Stimulated activated CD8-positive, alpha-beta memory T cell treated with anti-CD3 and anti-CD28 coated beads, Interleukin-7, amount 100 ng/mL, for 1 hour (primary cell): ENCODE measurements at places on chromosomes 13 and 19.
A peak's percentile ranks its signal among the peaks of the same experiment; 100 is the strongest.

GRCh38 chr19:34236035-34236987 is 18.0 kb upstream of the GARRE1 start:
- no peak for DNase-seq

- DNase-seq: no peak
Observed at GRCh38 chr13:46062185-46062584, 9.6 kb upstream of the ZC3H13 start.

- peak; percentile 67 for DNase-seq
Observed at GRCh38 chr19:13588957-13589833, 82.9 kb upstream of the CACNA1A start.

GRCh38 chr19:47239610-47240296 is 8.8 kb upstream of the BBC3 start:
- no peak for DNase-seq
